CD4-positive, alpha-beta T cell treated with Interleukin-21 for 1 hour (primary cell): ENCODE measurements at places on chromosomes 11 and 22.

DNA sequence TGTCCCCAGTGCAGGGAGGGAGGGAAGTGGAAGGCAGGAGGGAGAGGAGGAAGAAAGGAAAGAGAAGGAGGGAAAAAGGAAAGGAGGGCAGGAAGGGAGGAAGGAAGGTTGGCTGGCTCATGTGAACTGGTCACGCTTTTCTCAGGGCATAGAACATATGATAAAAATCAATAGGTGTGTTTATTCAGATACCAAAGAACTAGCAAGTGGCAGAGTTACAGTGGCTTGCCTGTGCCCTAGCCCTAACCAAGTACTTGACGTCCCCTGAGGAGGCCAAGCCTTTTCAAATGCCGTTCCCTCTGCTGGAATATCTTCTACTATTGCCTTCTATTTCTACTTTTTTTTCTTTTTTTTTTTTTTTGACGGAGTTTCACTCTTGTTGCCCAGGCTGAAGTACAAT, 33.5 kb downstream of the CHRDL2 start:
- no peak for DNase-seq

- DNase-seq: no peak
Measured at GRCh38 chr11:18384157-18384641, 10.2 kb upstream of the LDHA start.

DNA sequence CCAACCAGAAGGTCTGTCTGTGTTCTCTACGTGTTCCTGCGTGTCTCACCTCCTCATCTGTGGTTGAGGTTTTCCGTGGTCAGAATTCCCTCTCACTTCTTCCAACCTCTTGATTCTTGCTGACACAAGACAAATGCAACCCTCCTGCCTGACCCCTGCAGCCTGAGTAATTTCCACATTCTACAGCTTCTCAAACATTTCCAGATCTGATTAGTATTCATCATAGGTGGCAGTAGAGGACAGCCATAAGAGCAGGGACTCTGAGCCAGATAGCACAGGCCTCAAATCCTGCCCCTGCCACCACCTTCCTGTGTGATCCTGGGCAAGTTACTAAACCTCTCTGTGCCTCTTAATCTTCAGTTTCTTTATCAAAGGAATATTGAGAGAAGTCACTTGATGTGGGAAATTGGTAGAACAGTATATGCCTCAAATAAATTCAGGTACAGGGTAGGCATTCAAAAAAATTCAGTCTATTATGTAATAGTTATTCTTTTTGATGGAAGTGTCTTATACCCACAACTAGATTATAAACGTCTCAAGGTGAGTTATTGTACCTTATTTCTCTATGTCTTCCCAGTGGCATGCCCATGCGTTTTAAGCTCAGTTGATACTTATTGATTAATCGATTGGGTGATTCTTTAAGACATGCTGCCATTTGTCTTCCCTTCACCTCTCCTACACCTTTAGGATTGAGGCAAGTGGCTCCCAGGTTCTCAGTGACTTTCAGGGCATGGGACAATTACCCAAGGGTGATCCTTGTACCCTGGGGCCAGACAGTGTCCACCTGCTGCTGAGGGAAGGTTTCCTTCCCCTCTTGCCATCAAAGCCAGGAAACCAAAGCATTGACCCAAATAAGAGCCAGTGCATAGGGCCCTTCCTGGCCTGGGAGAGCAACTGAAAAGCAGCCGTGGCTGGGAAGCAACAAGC, 19.6 kb downstream of the POU2AF1 start:
- DNase-seq: no peak

GRCh38 chr22:46731246-46732040, 6.6 kb downstream of the CERK start:
- DNase-seq: no peak

GRCh38 chr22:30717331-30717921, 22.8 kb downstream of the OSBP2 start:
- no peak for DNase-seq
